Breast epithelium (tissue), 4 donors: ENCODE measurements at places on chromosomes 16 and 17. TPM values are rescaled to one million over a fixed set of nuclear protein-coding genes. Genes with fewer than 3 reads are reported as not detected.

GRCh38 chr17:19551591-19552148 is 18.0 kb downstream of the SLC47A1 start:
- no peak for DNase-seq

DNA sequence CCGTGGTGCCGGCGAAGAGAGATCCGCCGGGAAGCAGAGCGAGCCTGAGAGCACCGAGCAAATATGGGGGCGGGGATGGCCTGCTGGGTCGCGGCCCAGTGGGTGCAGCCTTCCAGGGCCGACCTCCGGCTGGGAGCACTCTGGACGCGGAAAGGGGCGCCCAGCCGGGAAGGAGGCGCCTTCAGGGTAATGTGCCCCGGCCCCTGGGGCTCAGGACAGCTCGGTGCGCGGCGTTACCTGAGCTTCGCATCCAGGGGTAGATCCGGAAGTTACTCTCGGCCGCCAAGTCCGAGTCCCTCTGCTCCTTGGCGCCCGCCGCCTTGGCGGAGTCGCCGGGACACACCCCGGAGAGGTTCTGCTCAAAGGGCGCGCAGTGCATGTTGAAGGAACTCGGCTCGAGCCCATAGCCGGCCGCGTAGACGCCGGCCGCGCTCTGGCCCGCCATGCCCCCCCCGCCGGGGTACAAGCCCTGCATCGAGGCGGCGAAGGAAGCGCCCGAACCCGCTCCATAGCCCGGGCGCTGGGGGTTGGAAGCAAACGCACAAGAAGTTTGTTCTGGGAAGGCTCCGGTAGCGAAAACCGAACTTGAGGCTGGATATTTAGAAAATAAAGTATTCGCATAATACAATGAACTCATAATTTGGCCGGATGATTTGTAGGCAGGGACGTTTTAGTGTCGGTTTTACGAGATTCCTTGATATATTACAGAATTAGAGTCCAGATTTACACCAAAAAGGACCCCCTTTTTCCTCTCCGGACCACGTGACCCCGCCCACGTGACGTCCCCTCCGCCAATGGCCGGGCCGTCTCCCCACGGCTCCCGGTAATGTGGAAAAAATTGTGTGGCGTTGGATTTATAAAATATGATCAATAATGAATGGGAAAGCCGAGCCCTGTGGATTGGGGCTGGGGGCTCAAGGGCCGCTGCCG is at the start of gene HOXB7:
Gene HOXB7, minus strand, starts transcription at position 736 of the 930 bp plus-strand sequence. Its CDS starts 99 bp downstream, at position 637.
- no peak for DNase-seq

- DNase-seq = no peak
Observed at GRCh38 chr16:49482690-49483089, 109.1 kb downstream of the C16orf78 start.

Gene TPSB2
- total RNA-seq = 195 TPM

GRCh38 chr17:17004251-17004996 is 32.5 kb upstream of the TNFRSF13B start:
- peak; percentile 46 for DNase-seq

Gene SLC12A3
- not detected for total RNA-seq

GRCh38 chr17:37699285-37699973 is 45.4 kb downstream of the HNF1B start:
- no peak for DNase-seq

Gene RND2
- total RNA-seq = 1.3 TPM

DNA sequence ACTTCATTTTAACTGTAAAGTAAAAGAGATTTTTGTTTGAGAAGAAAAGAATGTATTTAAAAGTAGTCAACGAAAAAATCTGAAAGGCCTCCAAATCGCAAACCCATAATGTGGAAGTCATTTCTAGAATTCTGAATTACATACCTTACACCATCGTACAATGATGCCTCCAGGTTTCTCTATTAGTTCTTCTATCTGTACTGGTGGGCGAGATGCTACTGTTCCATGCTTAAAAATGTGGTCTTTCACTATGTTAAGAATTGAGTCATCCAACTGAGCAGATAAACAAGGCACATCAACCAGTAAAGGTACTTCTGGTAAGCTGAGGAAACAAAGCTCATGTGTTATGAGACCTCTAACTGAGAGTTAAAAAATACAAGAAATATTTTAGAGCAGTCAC is 28.5 kb downstream of the CRLF3 start:
- DNase-seq = no peak

Gene CNGB1
- total RNA-seq = not detected

DNA sequence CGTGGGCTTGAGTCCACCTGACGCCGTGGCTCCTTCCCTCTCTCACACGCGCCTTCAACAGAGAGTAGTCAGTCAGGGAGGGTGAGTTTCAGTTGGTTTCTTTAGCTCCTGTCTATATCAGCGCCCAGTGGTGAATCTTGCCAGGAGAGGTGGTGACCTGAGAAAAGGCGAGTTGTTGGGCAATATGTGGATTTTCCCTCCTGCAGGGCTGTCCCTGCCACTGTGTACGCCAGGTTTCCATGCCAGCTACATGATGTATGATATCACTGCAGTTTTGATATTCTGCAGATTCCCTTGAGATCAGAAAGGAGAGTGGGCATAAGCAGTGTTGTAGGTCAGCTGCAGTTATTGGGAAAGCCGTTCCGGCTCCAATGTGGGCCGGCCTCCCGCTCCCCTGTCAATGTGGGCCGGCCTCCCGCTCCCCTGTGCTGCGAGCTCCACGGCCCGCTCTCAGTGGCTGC is 31.4 kb downstream of the BANP start:
- DNase-seq = no peak

GRCh38 chr17:36869441-36869840 is 67.8 kb upstream of the LHX1 start:
- no peak for DNase-seq

Gene GRB7
- total RNA-seq = 27.9 TPM

GRCh38 chr17:62193249-62193648 is 128.2 kb upstream of the MED13 start:
- DNase-seq = no peak

Gene HOXB7
- total RNA-seq = 1.5 TPM

GRCh38 chr17:33154869-33155455 is 138.1 kb downstream of the ASIC2 start:
- no peak for DNase-seq

DNA sequence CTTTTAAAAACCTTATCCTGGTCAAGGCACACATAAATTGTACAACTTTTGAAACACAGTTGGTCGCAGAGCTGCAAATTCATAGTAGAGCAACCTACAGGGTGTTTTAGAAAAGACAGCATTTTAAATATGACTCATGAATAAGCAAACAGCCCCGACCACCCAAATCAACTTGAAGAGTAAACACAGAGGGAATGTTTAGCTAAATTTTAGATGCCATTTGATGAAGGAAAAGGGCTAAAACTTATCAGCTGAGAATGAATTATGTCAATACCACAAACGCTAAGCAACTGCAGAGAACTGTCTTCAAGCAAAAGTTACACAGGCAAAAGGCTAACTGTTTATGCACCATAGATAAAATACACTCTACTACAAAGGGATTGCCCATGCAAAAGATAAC is 427.5 kb upstream of the PSMD7 start:
- DNase-seq = no peak

Gene ZSCAN32
- total RNA-seq = 12.8 TPM

Gene NPIPB13
- total RNA-seq = 14.0 TPM

DNA sequence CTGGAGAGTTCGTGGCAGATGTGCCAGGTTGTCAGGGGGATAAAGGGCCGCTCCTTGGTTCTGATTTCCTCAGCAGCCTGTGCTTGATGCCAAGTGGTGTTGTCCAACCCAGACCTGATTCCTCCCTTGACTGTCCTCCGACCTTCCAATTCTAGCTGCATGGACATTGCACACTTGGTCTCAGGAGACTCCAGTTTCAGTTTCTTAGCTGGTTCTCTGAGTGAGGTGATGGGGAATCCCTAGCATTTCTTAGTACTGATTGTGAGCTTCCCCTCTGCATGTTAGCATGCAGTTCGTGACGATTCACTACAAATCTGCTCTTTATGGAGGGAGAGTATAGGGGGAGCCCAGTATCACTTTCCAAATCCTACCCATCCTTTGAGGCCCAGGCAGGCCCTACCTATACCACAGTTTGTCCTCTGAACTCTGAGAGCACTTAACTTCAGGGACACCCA is 12.4 kb upstream of the CCR7 start:
- no peak for DNase-seq

- DNase-seq = no peak
Observed at GRCh38 chr17:56594320-56595107, 1.0 kb downstream of the NOG start.

Gene ZG16B
- not detected for total RNA-seq

DNA sequence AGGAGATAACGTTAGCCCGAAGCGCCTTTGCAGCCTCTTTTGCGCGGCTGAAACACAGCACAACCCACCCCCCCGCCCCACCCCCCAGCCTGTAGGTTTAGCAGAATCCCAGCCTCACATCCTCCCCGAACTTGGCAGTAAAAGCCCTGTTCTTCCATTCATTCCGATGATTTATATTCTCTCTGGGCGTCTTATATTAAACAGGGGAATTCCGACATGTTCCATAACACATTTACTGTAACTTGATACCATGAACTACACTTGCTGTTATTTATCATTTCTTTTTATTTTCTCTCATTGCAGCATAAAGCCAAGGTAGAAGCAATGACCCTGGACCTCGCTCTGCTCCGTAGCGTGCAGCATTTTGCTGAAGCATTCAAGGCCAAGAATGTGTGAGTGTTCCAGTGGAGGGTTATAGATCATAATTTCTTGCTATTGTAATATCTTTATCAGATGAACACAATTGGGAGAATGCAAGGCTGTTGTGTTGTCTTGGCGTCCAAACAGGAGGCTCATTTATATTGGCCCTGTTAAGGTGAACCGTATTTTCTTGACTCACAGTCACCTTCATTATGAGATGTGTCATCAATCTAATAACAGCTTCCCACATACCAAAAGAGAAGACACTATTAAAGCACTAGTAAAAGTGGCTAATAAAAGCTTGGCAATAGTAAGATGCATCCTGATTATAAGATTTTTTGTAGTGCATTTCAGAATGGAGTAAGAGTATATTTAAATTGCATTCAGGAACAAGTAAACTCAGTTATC is 287.3 kb downstream of the WWOX start:
- DNase-seq = no peak

DNA sequence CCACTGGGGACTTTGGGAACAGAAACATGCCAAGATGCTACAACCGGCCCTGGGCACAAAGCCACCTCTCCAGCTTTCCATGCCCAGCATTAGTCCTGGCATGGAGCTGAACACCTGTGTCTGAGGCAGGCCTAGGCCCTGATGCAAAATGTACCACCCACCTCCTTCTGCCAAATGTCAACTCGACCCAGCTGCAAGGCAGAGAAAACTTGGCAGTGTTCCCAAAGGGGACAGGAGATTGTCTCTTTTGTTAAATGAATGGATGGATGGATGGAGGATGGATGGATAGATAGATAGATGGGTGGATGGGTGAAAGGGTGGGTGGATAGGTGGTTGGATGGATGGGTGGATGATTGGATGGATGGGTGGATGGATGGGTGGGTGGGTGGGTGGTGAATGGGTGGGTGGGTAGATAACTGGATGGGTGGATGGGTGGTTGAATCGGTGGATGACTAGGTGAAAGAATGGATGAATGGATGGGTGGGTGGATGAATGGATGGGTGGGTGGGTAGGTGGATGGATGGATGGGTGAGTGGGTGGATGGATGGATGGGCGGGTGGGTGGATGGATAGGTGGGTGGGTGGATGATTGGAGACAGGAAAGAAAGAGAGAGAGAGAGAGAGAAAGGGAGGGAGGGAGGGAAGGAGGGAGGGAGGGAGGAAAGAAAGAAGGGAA is 73.4 kb upstream of the TNRC6C start:
- DNase-seq = no peak

Gene PRR35
- not detected for total RNA-seq

DNA sequence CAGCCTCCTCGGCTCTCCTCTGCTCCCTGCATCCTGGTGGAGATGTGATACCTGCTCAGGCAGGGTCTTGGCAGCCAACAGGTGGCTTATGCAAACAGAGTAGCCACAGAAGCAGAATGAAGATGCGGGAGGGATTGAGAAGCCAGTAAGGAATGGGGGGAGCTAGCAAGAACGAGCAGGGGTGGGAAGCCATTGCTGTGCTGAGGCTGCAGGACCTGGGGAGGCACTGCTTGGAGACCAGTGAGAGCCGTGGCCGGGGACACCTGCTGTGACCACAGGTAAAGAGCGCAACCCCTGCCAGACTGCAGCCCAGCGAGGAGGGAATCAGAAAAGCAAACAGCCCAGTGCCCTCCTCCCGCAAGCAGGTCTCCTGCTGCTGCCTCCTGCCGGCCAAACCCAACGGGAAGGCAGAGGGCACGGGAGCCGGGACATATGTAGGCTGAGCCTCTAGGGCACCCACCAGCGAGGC is 14.7 kb downstream of the AIPL1 start:
- no peak for DNase-seq

- no peak for DNase-seq
Observed at GRCh38 chr17:62700964-62701705, 73.7 kb downstream of the MRC2 start.

DNA sequence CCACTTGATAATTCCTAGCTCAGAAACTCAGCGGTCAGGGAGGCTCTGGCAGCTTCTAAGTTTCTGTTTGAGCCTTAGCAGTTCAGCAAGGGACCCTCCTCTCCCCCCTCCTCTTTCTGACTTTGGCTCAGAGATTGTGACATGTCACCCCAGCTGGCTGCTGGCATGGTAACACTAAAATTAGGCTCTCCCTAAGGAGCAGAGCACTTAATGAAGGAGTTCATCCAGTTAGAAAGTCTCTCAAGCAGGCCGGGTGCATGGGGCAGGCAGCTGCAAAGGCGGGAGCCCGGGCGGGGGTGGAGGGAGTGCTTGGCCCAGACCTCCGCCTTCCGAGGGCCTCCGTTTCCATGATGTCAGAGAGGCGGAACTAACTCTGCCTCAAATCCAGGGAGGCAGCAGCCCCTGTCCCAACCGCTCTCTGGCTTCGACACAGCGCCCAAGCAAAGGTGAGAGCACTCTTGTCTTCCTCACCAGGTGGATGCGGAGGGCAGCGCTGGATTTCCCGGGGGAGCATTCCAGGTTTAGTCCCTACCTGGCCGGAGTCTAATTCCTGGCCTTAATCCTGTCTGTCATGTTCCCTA is 128.0 kb upstream of the PLCG2 start:
- no peak for DNase-seq

Gene TMEM92
- total RNA-seq = not detected

DNA sequence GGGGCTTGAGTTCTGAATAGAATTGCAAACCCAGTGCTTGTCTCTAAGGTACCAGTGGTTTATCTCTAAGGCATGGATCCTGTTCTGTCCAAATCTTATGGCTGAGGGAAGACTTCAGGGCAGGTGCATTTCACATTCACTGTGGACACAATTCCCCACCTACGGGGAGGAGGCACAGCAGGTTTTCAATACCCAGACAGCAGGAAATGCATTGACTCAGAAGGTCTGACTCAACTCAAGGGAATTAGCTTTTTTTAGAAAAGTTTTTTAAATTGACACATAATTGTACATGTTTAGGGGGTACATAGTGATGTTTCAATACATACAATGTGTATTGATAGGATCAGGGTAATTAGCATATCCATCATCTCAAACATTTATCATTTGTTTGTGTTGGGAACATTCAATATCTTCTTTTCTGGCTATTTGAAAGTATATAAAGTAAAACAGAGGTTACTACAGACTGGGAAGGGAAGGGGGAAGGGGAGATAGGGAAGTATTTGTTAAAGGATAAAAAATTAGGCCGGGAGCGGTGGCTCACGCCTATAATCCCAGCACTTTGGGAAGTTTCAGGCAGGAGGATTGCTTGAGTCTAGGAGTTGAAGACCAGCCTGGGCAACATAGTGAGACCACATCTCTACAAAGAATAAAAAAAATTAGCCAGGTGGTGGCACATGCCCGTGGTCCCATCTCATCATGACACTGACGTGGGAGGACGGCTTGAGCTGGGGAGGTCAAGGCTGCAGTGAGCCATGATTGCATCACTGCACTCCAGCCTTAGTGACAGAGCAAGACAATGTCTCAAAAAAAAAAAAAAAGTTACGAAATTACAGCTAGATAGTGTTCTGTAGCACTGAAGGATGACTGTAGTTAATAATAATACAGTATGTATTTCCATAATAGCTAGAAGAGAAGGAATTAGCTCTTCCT is 54.9 kb downstream of the RGS9 start:
- DNase-seq = no peak
